Stimulated activated CD8-positive, alpha-beta memory T cell treated with anti-CD3 and anti-CD28 coated beads, Interleukin-2, amount 100 ng/mL, for 48 hours (primary cell): ENCODE measurements at places on chromosomes 13 and 19.

- no peak for DNase-seq
These were observed 65.7 kb downstream of the SPACA7 start for GRCh38 chr13:112441779-112442310.

DNA sequence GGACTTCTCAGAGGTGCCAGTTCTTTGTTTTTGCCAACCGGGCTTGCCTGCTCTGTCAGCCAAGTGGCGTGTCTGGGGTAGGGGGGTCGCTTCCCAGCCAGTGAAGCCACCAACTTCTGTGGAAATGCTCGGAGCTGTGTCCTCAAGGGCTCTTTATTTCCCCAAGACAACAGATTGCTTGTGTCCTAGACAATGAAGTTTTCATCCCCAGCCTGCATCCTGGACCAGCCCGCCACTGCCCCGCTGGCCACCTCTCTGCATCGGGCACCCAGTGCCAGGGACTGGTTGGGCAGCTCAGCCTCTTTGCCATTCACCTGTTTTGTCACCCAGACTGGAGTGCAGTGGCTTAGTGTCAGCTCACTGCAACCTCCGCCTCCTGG, 3.7 kb downstream of the RAB11B start:
- no peak for DNase-seq

- no peak for DNase-seq
These were observed 22.7 kb upstream of the SERP2 start for GRCh38 chr13:44350775-44351504.

DNA sequence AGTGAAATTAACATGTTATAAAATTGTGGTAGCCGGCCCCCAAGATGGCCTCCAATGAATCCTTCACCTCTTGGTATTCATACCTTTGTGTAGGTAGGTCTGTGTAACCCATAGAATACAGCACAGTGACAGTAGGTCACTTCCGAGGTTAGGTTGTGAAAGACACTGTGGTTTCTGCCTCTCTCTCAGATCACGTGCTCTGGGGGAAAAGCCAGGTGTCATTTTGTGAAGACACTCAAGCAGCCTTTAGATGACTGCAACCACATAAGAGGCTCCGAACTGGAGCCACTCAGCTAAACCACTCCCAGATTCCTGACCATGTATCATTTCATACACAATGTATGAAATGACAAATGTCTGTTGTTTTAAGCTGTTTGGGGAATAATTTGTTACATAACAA, 9.8 kb upstream of the USPL1 start:
- DNase-seq = peak; percentile 30

DNA sequence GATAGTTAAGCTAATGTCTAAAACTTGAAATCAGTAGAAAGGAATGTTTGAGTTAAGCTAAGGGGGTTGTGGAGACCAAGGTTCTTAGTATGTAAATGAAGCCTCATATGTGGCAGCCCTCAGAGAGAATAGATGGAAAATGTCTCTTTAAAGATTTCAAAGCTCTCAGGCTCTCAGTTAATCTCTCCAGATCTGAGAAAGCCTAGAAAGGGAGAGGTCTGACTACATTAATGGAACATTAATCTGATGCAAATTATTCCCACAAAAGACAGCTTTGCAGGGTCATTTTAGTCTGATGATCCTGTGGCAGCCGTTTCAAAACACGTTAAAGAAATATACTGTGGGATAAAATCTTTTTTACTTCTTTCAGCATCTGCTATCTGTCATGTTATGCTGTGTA, 267.0 kb downstream of the SLC7A1 start:
- no peak for DNase-seq

GRCh38 chr19:33691030-33691427, 69.3 kb downstream of the CHST8 start:
- DNase-seq = no peak

GRCh38 chr13:98576200-98576945, 534 bp downstream of the STK24 start:
- no peak for DNase-seq

GRCh38 chr13:75931116-75931515, 295.0 kb downstream of the LMO7 start:
- no peak for DNase-seq

DNA sequence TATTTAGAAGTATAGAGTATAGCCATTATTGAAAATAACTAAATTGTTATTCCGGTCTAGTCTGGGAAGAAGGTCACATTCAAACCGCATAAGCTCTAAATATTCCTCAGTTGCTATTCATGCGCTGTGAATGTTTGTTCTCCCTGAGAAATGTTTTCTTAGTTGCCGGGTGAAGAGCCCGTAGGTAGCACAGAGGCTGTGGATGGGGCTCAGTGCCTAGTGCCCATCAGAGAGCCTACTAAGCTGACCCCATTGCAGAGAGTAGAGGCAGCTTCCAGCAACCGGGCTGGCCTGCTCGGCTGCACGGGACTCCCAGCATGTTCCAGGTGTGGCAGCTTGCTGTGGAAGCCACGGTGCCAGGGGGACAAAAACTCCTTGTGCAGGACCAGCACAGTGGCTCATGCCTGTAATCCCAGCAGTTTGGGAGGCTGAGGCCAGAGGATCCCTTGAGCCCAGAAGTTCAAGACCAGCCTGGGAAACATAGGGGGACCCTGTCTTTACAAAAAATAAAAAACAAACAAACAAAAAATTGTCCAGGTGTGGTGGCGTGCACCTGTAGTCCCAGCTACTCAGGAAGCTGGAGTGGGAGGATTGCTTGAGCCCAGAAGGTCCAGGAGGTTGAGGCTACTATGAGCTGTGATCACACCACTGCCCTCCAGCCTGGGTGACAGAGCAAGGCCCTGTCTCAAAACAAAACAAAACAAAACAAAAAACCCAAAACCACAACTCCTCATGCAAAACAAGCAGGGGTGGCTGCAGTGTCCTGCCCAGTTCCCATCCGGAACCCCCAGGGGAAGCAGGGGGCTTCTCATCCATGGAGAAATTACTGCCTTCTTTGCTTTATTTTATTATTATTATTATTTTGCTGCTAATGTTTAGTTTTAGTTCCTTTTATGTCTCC, 82.5 kb downstream of the KCTD15 start:
- no peak for DNase-seq

DNA sequence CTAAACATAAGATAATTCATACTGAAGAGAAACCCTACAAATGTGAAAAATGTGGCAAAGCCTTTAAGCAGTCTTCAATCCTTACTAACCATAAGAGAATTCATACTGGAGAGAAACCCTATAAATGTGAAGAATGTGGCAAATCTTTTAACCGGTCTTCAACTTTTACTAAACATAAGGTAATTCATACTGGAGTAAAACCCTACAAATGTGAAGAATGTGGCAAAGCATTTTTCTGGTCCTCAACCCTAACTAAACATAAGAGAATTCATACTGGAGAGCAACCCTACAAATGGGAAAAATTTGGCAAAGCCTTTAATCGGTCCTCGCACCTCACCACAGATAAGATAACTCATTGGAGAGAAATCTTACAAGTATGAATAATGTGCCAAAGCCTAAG, 40.6 kb downstream of the ZNF254 start:
- no peak for DNase-seq

- no peak for DNase-seq
These were observed 34.0 kb downstream of the PIN1 start for GRCh38 chr19:9868983-9869617.

DNA sequence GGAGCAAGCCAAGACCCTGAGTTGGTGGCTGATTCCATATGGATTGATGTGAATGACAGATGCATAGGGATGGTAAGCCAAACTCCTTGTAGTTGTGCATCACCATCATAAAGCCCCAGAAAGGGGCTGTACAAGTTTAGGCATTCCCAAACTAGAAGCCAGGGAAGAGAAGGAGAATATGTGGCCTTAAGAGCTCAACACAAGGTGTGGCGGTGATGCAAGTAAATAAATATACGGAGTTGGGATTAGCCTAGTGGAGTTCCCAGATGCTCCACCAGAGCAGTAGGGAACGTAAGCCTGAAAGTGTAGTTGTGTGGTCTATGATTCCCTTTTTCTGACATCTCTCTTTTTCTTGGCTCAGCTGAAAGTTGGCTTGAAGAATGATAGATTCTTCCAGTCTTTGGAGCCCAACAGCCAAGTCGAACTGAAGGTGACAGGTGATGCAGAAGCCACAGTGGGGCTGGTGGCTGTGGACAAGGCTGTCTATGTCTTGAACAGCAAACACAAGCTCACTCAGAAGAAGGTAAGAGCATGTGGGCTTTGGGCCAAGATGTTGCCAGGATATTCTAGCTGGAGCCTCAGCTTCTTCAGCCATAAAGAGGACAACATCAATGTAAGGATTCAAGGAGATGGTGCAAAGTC, 30.1 kb downstream of the RDH8 start:
- DNase-seq = no peak

- no peak for DNase-seq
These were observed 609.5 kb downstream of the UQCRFS1 start for GRCh38 chr19:28603453-28603852.

- no peak for DNase-seq
These were observed 11.0 kb upstream of the CACTIN start for GRCh38 chr19:3637621-3638020.

DNA sequence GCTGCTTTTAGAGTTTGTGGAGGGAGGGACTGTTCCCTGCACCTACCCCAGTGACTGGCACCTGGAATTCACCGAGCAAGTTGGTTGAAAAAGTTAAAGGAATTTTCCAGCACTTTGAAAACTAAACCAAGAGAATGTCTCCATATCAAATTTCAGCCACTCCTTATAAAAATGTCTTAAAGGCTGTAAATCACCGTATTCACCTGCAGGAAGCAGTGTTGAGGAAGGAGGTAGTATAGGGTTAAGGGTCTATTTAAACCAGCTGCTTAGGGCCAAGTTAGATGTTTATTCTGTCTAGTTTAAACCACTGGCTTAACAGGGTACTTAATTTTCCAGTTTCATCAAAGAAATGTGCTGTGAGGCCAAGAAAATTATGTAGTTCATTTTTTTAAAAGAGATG, 3.8 kb upstream of the RAB20 start:
- no peak for DNase-seq

- no peak for DNase-seq
These were observed 135.6 kb downstream of the KLF12 start for GRCh38 chr13:73998631-73999030.

- DNase-seq = no peak
These were observed 44.9 kb downstream of the C13orf46 start for GRCh38 chr13:113928685-113929627.

DNA sequence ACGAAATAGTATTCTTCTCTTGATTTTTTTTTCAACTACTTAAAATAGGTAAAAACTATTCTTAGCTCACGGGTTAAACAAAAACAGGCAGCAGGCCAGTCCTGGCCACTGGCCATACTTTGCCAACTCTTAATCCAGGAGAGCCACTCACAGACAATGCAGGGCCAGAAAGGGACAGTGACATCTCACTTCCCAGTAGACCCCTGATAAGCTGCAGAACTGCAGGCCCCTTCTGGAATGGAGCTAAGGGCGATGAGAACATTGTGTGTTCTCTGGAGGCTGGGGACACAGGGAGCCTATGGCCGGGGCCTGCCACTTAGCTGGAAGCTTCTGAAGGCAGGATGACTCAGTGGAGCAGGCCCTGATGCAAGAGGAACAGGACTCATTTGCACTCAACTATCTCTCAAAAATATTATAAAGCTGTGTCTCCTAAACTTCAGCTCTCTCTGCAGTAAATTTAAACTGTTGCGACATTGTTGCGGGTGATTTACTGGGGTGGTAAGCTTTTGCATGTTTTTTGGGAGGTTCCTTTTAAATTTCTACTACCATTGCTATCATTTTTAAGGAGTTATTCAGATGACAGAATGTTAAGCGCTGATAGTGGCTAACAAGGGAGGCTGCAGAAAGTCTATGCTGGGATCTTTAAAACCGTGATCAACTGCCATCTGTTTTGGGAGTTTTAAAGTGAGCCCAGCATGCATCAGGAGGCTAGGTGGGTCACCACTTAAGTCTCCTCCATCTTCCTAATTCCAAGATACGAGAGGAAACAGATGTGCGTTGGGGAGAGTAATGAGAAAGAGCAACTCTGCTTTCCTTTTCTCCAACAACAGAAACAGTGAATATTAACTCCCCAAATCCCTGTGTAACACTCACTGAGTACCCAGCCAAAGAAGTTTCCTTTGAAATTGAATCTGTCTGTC, 33.2 kb upstream of the KATNAL1 start:
- DNase-seq = no peak

- DNase-seq = peak; percentile 63
These were observed 5.0 kb downstream of the ZSCAN5A start for GRCh38 chr19:56309511-56310185.

- no peak for DNase-seq
These were observed 239.7 kb downstream of the FGF9 start for GRCh38 chr13:21910546-21910945.

- no peak for DNase-seq
These were observed at the start of gene HCST for GRCh38 chr19:35901854-35902661. HCST (plus strand) TSS chr19:35902529; CDS start chr19:35902594, 65 bp downstream.

- no peak for DNase-seq
These were observed 21.8 kb upstream of the SLC7A10 start for GRCh38 chr19:33247441-33247819.

GRCh38 chr19:39846678-39847486, 703 bp upstream of the FBL start:
- no peak for DNase-seq

GRCh38 chr13:53017433-53017970, 11.1 kb upstream of the OLFM4 start:
- no peak for DNase-seq

- DNase-seq = no peak
These were observed 1.5 kb upstream of the GRWD1 start for GRCh38 chr19:48444129-48444935.

DNA sequence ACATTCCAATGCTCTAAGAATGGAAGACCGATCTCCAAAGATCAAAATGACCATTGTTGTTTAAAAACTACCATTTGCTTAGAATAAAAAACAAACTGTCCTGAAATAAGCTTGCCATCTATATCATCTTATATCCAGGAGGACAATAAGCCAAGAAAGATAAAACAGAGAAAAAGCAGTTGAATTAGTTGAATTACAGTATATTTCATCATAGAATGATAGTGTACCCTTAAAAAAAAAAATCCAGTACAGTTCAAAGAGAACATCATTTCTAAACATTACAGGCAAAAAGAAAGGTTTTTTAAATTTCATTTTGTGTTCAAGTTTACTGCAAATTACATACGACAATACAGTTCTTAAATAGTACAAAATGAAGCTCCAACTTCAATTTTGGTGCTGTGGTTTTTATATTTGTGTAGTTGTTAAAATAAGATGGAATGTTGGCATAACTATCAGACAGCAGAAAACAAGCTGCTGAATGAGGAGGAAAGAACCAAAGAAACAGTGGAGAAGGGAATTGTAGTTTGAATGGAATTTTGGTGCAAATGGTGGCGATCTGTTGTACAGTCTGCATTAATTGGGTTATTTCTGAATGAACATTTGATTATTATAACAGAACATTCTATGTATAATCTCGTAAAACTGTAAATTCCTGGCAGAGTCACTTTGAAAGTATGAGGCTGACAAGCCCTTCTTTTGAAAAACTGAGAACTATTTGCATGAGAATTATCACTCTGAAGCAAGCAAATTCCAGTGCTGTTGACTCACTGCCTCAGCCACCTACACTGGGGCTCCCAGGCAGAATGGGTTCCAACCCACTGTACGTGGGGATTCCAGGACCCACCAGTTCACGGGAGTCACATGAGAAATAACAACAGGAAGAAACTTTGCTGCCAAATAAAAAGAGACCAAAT, 37.7 kb downstream of the LHFPL6 start:
- no peak for DNase-seq
